Activated T-helper 17 cell treated with anti-CD3 and anti-CD28 coated beads, Interleukin-2, amount 50 U/mL, for 72 hours (primary cell): ENCODE measurements at places on chromosomes 12 and 14. TPM values are rescaled to one million over a fixed set of nuclear protein-coding genes. Genes with fewer than 3 reads are reported as not detected.

DNA sequence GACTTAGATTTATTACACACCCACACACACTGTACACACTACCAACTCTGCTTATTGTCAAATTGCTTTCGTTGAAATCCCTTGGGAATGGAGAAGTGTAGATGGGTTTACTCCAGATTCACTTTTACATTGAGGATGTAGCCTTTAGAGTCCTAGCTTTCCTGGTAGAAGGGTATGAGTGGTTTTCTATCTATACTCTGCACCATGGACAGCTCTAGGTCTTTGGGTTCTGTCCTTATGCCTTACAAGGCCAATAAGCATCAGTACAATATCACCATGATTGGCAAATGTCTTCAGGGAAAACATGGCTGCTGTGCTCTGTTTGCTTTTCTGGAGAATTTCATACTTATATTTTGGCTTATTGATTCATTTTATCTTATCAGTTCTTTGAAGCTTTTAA is 1063.9 kb downstream of the SLC6A15 start:
- ATAC-seq, result no peak

GRCh38 chr14:96039633-96040311 is 610 bp downstream of the C14orf132 start:
- ATAC-seq, result peak; percentile 36

DNA sequence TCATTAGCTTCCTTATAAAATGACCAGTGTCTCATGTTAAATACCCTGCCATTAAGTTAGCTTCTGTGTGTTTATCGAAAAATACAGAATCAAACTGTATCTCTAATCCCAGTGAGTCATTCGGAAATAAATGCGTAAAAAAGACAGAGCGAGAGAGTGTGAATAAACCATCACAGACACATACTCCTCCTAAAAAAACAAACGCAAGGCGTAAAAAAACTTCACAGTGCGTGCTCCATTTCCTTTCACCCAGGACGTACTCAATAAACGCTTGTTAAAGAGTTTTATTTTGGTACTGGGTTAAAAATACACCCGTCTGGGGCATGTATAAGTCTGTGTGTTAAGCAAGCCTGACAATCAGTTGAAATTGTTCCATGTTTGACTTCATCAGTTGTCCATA is 58.8 kb upstream of the ISM2 start:
- ATAC-seq, result no peak

DNA sequence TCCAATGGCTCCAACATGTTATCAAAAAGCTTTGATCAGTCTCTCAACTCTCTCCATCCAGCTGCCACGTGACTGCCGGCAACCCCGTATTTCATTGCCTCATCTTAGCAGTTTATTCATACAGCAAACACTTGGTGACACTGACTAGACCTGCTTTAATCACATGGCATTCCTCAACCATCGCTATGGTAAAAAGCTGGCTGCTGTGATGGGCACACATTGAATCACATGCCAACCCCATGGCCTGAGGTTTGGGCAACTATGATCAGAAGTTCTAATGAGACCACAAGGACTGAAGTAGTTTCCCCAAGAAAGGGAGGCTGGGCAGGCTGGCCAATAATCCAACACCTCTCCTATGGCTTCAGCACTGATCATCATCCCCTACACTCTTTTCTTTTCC is 40.6 kb upstream of the TAS2R42 start:
- ATAC-seq, result no peak

TTC6 gene
- not detected for total RNA-seq

HPD gene
- total RNA-seq, result not detected

- ATAC-seq, result no peak
These were observed 65.3 kb downstream of the MSRB3 start for GRCh38 chr12:65343801-65344200.

DNA sequence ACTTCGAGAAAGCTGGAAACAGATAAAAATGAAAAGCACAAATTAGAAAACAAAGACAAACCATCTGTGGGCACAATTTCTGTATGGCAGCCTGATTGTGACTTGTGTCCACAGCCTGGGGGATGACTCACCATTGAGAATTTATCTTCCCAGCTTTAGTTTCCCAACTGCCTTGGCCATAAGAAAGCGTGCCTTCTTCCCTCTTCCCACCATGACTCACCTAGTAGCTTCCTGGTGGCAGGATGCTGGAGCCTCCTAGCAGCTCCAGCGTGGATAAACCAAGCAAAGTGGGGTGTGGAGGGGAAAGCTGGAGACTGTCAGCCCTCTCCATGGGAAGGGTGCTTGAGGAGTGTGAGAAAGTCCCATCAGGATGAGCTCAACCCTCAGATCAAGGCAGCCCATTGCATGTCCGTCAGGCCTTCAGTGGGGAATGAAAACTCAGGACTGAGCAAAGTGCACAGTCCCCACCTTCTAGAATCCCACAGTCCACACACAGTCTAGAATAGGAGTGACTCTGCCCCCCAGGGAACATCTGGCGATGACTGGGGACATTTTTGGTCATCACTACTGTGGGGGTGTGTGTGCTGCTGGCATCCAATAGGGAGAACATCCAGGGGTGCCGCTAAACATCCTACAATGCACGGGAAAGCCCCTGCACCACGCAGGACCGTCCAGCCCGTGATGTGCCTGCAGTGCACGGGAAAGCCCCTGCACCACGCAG is 22.4 kb upstream of the SERPINA6 start:
- peak; percentile 21 for ATAC-seq

DNA sequence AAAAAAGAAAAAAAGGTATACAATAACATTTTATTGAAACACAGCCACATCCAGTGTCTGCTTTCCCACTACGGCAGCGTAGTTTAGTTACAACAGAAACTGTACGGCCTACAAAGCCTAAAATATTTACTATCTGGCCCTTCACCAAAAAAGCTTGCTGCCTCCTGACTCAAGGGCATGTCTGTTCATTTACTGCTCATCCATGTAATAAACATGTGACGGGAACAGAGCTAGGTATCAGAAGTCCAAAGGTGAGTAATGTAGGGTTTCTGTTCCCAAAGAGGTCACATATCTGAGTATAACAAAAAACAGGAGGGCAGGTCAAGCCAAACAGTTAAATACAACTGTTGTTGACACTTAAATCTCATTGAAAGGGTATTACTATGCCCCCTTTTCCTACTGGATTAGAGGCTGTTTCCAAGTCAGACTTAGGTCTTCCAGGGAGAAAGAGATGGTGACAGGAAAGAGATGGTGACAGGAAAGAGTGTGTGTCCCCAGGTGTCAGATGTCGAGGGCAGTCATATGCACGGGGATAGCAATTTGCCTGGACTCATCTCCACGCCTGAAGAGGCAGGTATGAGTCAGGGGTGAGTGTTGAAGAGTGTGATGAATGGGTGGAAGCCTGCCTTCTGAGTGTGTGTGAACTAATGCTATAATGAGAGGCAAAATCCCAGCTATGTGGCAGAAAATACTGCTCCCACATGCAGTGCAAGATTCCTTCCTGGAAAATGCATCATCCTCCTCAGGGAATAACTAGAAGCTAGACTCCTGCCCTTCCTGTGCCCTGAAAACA is 77.7 kb downstream of the MAP3K9 start:
- ATAC-seq, result no peak

AKAP3 gene
- 1.6 TPM for total RNA-seq

TESPA1 gene
- total RNA-seq, result 51.1 TPM

GRCh38 chr14:27253966-27254365 is 656.1 kb upstream of the NOVA1 start:
- no peak for ATAC-seq

DNA sequence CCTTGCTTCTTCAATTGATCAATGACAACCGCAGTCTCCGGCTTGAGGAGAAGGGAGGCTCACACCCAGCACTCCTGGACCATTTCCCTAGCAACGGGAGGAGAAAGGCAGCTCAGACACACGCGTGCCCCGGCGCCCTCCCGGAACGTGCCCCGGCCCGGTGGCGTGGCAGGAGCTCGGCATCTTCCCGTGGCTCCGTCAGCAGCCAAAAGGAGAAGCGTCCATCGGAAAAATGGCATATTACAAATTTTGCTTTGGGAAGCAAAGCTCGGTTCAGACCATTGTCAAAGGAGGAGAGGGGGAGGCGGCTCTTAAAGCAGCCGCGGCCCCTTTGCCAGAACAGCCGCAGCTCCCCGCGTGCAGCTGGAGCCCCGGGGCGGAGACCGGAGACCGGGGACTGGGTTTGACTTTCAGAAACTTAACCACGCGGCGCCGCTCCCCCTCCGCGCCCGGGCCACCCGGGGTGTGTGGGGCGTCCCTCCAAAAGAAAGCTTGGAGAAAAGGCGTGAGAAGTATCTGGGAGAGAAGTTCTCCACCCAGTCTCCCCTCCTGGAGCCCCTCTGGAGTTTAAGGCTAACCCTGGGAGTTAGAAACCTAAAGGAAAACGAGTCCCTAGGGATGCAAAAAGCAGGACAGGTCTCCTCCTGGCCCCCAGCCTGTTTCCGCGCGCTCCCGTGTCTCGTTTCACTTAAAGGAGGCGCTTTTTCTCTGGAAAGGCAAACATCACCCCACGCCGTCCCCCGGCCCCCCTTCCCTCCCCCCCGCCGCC is 545 bp downstream of the PPFIA2 start:
- ATAC-seq, result no peak

GRCh38 chr12:106601031-106601430 is 18.2 kb downstream of the RFX4 start:
- ATAC-seq, result no peak

PSME2 gene
- total RNA-seq, result 489 TPM

GOLGA5 gene
- total RNA-seq, result 18.8 TPM
